Immature natural killer cell (primary cell): ENCODE measurements at places on chromosomes 6 and 20. TPM values are rescaled to one million over a fixed set of nuclear protein-coding genes. Genes with fewer than 3 reads are reported as not detected.

- peak; percentile 74 for DNase-seq
Measured at GRCh38 chr20:47727170-47727880, 58.0 kb downstream of the SULF2 start.

The BPIFB2 gene
- polyA plus RNA-seq = not detected

DNA sequence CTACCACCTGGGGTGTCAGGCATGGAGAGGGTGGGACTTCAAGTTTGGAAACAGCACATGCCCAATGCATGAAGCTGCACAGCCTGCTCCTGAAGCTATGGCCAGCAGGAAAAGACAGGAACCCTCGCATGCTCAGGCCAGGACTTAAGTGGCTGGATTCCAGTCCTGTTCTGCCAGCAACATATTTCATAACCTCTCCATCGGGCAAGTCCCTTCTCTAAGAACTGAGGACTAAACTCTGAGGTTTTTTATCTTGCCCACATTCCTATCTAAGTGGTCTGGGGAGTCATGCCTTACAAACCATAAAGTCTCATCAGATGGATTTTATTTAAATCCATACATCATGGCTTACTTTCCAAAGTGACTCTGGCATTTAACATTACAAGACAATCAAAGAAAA, 27.5 kb upstream of the AGPAT4 start:
- no peak for DNase-seq

The CST8 gene
- not detected for polyA plus RNA-seq

GRCh38 chr6:38915205-38915925, 133.2 kb upstream of the GLP1R start:
- DNase-seq = no peak

GRCh38 chr6:107867302-107867615, 43.1 kb upstream of the SCML4 start:
- no peak for DNase-seq

The IL20RA gene
- polyA plus RNA-seq = not detected

- no peak for DNase-seq
Measured at GRCh38 chr20:17562804-17563305, 7.0 kb upstream of the DSTN start.

DNA sequence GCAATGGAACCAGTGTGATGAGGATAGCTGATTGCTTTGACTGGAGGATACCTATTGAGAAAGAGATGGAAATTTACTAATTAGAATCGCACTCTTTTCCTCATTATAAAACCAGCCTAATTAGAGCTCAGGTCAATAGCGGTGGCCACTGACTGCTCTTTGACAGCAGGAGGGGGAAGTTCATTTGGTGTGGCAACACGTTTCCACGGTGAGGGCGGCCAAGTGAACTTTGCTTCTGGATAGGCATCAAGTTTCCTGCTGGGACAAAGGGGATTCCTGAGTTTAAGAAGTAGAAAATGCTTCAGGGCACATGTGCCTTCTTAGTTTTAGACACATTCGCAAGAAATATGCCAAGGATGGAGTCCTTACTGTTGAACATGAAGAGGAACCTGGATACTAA, 145.3 kb upstream of the NRN1 start:
- no peak for DNase-seq

The RUNX2 gene
- 2.6 TPM for polyA plus RNA-seq

GRCh38 chr20:17138237-17138636, 88.6 kb upstream of the PCSK2 start:
- DNase-seq = no peak

DNA sequence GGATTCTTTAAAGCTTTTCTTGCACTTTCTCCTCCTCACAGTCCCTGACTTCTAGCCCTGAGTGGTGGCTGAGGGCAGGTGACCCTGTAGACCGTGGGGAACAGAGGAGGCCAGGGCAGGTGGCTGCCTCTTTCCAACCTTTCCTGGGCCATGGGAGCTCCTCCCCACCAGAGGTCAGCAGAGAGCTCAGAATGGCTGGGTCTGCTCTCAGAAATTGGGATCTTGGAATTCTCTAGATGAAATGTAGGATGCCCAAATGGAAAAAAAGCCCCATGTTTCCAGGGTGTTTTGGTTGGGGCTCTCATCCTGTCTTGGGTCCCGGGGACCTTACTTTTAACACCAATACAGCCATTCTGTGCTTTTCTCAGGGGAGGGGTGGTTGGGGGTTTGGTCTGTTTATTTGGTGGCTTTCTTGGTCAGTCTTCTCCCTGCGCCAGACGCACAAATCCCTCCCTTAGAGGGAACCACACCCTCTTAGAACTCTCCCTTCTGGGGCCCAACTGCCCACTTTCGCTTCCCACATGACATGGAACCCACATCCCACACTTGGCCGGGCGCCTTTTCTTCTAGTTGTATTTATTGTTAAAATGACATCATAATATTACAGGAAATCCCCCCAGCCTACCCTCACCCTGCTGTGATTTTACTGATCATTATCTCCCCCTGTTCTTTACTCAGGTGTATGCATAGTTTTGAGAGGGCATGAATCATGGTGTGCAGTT, 17.9 kb downstream of the GNAS start:
- DNase-seq = peak; percentile 42

GRCh38 chr20:24693466-24694156, 224.2 kb downstream of the SYNDIG1 start:
- DNase-seq = no peak

GRCh38 chr6:15110726-15111354, 135.0 kb upstream of the JARID2 start:
- no peak for DNase-seq

GRCh38 chr6:152453421-152453820, 183.7 kb downstream of the SYNE1 start:
- no peak for DNase-seq

DNA sequence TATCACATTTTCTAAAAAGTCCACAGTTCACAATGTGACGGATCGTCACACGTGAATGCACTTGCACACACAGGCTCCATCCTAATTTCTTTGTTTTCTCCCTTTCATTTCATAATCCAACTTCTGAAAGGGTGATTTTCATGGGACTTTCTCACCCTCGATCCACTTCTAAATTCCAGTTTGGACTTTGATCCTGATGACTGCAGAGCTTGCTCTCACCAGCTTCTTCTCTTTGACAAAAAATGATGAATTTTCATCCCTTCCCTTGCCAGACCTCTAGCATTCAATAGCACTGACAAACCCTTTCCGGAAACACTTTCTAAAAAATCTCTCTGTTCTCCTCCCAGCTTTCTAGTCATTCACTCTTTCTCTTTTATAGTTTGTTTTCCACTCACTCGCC, 341.2 kb downstream of the SYNE1 start:
- no peak for DNase-seq

DNA sequence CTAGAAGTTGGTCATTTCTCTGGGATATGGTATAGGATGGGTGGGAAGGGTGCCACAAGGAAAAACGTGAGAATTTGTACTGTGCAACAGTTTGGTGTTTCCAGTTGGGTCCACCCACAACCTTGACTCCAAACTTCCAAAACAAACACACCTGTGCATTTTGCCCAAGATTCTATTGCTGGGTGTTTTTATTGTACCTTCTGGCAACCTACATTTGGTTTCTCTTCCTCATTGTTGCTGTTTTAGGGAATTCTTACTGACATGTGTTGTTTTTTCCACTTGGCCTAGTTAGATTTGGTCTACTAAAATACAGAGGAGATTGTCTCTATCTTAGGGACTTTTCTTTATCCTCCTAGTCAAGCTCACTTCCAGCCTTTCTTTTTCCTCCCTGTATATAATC, 16.7 kb downstream of the TULP4 start:
- DNase-seq = no peak

DNA sequence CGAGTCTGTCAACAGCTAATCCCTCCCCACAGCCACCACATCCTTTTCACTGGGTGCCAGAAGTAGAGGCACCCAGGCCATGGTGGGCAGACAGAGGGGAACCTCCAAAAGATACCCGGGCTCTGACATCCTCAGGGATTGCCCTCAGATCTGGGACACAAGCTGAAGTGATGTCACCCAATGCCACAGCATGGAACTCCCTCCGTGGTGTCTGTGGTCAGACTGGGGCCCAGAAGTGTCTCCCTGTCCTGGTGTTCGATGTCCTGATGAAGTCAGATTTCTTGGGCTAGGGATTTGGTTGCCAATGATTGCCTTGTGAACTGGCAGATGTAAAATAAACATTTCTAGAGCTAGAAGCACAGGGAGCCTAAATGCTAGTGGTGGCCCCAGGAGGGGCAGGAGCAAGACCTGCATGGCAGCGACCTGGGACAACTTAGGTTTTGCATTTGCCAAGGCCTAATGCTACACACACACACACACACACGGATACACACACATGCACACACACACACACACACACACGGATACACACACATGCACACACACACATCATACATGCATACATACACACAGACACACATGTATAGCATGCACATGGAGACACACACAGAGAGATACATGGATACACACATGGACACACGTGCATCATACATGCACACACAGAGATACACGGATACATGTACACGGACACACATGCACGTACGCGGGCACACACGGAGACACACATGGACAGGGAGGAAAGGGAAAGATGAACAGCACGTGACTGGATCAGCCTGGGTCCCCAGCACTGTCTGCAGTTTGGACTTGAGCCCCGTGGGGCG, 221.0 kb downstream of the NFATC2 start:
- no peak for DNase-seq

DNA sequence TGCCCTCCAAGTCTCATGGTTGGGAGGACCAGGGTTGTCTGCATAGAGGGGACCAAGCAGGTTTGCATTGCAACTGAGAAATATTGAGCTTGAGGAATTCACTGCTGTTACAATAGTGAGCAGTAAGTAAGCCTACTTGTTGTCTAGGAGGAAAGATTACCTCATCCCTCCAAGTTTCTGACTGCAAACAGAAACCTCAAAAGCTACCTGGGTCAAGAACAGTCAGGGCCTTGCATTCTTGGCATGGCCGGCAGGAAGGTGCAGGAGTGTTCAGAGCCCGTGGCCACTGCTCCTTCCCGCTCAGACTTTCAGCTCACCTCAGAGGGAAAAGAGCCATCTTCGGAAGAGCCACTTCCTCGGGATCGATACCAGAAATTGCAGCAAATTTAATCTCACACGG, 46.0 kb upstream of the DOK5 start:
- DNase-seq = no peak

The MPIG6B gene
- 2.6 TPM for polyA plus RNA-seq

DNA sequence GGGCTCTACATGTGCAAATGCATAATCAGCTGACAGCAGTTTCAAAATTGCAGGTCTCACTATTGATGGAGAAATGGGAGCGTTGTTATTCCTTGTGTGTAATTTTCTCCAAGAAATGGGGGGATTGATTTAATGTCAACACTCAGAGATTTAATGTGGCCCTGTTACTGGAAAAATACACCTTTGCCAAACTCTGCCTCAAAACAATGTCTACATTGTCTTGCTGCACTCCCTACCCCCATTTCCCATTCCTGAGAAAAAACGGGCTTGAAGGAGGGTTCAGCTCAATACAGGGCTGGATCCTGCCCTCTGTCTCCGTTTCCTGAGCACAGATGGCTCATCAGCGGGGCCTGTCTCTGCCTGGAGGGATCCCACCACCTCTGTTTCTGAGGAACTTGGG, 18.4 kb downstream of the EDN3 start:
- DNase-seq = no peak

GRCh38 chr20:64165866-64166600, 1.8 kb downstream of the MYT1 start:
- DNase-seq = no peak

GRCh38 chr6:131727868-131728267, 17.1 kb upstream of the CTAGE9 start:
- DNase-seq = no peak

DNA sequence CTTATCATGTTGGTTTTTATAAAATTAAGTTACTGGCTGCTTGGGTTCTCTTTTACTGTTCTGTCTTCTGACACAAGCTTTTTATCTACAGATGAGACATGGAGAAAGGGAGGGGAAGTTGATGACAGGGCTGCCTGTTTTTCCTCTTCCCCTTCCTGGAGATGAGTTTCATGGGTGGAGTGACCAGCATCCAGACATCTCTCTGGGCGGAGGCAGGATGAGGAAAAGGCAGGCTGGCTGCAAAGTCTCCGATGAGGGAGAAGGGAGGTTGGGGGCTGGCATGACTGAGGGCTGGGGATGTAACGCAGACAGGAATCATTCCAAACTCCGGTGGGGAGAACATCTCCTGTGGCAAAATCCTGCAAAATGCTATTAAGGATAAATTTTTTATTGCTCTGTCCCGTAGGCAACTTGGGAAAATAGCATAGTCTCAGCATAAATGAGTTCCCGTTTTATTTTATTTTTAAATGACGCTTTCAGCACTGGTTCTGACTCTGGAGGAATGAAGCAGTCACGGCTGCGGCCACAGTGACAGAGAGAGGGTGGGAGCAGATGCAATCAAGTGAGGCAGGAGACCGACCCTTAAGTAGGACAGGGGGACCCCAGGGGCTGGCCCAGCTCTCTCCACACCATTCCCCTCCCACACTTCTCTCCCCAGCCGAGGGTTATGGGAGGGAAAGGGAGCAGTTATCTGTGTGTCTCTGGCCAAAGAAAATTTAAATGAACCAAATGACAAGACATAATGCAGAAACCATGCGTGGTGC, 108.8 kb upstream of the PMEPA1 start:
- DNase-seq = no peak

The GMEB2 gene
- not detected for polyA plus RNA-seq
